ENCODE measurements at places on chromosomes 6 and 20.
A peak's percentile ranks its signal among the peaks of the same experiment; 100 is the strongest.

DNA sequence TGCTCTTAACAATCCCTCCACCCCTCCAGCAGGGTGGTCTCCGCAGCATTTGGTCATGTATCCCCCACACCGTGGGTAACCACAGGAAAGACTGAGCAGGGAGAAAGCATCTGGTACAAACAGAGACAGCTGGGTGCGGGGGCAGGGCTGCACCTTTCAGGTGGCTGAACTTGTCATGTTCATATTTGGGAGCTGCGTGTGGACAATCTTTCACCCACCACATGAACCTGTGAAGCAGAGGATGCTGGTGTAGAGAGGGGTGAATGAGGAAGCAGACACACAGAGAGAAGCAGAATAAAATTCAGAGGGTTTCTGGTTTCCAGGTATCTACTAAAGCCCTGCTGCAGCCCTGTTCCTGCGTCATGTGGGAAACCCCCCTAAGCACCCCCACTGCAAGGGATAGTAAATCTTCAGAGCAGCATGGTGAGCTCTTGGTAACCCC lies 8.9 kb downstream of the GFOD1 start:
- no peak for DNase-seq

- no peak for DNase-seq
Measured at GRCh38 chr20:16095226-16095625, 478.0 kb downstream of the KIF16B start.

DNA sequence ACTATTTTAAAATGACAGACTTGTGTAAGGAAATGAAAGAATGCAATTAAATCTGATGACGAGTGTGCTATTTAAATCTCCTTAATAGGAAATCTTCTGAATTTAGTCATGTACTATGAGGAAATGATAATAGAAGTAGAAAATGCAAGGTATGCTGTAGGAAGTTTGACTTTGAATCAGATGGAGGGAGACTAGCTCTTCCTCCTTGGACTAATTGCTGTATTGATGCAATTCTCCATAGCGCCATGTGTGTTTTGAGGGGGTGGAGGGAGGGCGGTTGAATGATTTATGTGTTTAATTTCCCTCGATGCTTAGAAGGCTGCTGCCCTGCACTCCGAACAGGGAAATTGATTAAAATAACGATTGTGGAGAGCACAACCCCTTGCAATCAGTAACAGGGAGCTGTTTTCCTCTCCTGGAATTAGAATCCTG lies 214.4 kb upstream of the PRND start:
- no peak for DNase-seq

DNA sequence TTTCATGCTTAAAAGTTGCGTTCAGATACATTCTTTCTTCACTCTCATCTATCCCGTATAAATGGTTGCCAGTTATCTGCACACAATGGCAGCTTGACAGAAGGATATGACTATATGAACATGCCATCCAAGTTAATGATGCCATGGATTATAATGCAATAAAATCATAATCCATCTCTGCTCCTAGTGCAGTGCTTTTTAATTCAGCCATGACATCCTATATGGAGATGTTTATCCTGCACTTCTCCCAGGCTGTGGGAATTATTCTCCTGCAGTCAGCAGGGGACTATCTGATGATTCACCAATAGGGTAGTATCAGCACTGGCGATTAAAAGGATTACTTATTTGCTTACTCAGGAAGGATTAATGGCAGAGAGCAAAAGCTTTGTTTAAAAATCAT lies 273.8 kb downstream of the SAMD5 start:
- peak; percentile 66 for DNase-seq

- DNase-seq, result no peak
Measured at GRCh38 chr20:37850724-37851355, 52.1 kb upstream of the VSTM2L start.

GRCh38 chr6:3701631-3702030 lies 49.9 kb downstream of the PXDC1 start:
- no peak for DNase-seq

GRCh38 chr20:32946629-32947028 lies 57.6 kb downstream of the SUN5 start:
- no peak for DNase-seq

All from NCI-H774 (cell line).